ENCODE measurements at places on chromosomes 1 and 21.

- DNase-seq: no peak
Measured at GRCh38 chr1:203630697-203631096, 4.1 kb downstream of the ATP2B4 start.

DNA sequence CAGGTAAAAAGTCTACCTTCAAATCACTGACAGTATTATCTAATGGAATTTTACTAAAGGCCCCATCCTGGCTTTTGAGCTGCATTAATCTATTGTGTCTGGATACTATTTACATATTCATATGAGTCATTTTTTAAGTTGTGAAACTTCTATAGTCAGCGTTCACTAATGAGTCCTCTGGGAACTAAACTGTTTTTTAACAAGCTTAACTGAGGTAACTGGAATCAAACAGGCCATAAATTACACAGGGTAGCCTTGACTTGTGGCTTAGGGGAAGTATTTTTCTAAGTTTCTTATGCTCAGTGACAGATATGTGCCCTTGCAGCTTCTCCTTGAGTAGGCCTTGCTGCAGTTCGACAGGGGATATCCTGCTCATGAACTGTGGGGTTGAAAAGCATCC is 68.8 kb downstream of the JMJD4 start:
- DNase-seq: no peak

DNA sequence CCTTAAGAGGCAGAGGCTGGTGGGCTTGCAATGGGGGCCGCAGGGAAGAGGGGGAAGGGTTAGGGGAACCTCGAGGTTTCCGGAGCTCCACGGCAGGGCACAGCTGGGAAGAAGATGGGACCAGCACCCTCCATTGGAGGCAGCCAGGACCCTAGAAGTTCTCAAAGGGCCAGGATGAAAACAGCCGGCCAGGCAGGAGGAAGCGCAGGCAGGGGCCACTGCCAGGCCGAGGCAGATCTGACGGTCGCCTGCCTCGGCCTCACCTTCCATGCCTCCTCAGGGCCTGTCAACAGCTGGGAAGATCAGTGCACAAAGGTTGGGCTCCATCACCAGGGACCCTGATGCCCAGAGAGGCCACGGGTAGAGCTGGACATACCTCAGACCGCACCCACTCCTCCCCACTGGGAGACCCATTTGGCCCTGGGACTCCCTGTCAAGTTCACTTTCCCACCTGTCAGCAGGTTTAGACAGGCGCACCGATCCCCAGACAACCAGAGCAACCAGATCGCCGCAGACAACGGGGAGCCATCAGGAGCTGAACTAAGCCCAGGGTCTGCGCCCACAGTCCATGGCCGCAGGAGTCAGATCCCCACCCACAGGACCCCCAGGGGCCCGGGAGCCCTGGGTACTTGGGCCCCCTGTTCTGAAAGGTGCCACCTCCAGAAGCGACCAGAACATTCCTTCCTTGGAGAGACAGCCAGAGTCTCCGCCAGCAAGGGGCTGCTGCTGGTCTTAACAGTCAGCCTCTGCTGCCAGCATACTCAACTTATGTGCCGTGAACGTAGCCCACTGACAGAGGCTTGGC is 2.2 kb downstream of the SLC19A1 start:
- no peak for DNase-seq

GRCh38 chr1:44328671-44329416 is 26.2 kb downstream of the ERI3 start:
- no peak for DNase-seq

DNA sequence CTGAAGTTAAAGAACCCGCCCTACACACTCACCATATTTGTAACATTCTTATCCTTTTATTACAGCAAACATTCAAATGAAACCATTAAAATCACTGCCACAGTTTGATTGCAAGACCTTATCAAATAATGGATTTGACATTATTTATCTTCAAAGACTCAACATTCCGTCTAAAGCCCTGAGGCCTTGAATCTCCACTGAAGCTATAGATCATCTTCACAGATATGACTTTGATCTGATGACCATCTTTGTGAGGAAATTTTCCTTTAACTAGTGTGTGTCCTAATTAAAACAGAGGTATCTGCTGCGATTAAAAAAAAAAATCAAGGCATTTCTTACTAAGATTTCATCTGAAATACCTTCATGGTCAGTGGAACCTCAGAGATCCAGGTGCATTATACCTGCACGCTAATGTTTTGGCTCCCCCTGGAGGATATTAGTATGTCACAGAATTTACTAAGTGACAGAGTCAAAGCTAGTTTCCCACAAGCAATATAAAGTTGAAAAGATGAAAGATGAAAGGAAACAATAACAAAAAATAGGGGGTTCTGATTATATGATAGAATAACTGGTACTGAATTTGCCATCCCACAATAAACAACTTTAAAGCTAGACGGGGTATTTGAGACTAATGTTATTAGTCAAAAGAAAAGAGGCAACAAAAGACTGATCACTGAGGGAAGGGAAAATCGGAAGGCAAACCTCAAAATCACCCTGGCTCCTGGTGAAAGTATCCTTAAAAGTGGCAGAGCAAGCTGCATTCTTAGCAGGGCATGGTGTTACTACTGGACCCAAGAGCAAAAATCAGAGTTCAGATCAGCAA is 923.4 kb downstream of the NCAM2 start:
- DNase-seq: no peak
